ENCODE measurements at places on chromosomes 12 and 14.

GRCh38 chr14:56666716-56667115 is 87.1 kb downstream of the TMEM260 start:
- no peaks in the 10 kb centered on the region for H3K27me3 ChIP-seq
- H3K27ac ChIP-seq = no peak overlapping the region
- peaks cover 7% of the 10 kb centered on the region for H3K4me1 ChIP-seq
- H3K36me3 ChIP-seq = peaks cover 9% of the 10 kb centered on the region
- peak overlapping the region; percentile 69 for H3K4me3 ChIP-seq
- DNase-seq = no peak

DNA sequence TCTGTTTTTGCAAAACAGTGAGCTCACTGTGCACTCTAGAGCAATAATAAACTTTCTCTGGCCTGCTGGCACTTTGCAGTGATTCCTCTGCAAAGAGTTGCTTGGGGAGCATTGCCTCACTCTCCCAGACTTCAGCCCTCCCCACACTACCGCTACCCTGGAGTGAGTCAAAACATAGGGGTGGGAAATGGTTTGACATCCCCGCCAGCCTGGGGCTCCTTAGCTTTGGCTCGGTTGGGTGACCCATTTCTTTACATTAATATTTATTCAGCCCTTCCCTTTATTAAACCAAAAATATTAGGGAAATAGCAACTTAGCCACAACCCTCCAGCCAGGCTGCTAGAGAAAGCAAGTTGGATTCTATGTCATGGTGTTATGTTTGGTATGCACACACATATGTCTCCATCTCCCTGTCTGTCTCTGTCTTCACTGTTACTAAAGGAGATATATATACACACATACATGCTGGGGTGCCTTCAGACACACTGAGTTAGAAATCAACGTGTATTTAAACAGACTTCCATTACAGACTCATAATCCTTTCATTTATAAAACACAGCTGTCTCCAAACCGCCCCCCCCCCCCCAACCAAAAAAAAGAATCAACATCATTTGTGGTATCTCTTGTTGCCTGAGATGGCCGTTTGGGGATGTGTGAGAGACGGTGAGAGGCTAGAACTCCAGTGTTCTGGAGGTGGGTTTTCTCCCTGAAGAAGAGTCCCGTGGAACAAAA is 3.4 kb upstream of the IRF2BPL start:
- DNase-seq = no peak
- H3K4me1 ChIP-seq = peaks cover 5% of the 10 kb centered on the region
- peak overlapping the region; percentile 88 for H3K27ac ChIP-seq

DNA sequence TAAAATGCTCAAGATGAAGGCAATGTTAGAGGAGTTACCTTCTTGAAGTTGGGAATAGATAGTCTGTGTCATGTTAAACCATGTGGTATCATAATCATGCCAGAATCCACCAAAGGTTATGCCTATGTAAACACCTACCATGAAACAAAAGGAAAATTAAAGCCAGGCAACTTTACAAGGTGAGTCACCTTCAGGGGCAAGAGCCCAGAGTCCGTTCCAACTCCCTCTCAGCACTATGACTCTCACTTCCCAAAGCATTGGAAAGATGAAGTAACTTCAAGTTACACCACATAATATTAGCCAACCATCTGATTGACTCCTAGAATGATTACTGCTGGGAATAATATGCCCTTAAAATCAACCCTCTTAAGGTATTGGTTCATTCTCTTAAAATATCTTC is 38.5 kb downstream of the CATSPERB start:
- no peak overlapping the region for H3K4me3 ChIP-seq
- DNase-seq = no peak
- H3K4me1 ChIP-seq = no peaks in the 10 kb centered on the region
- H3K27me3 ChIP-seq = no peaks in the 10 kb centered on the region

- peak overlapping the region; percentile 26 for H3K4me3 ChIP-seq
- H3K27me3 ChIP-seq = no peaks in the 10 kb centered on the region
- DNase-seq = no peak
- no peaks in the 10 kb centered on the region for H3K4me1 ChIP-seq
Observed at GRCh38 chr12:54954801-54955200, 29.8 kb downstream of the TESPA1 start.

GRCh38 chr12:108773798-108774788 is 42.8 kb upstream of the CORO1C start:
- H3K27ac ChIP-seq = peak overlapping the region; percentile 81
- no peaks in the 10 kb centered on the region for H3K27me3 ChIP-seq
- peak; percentile 62 for DNase-seq
- H3K4me1 ChIP-seq = no peaks in the 10 kb centered on the region

GRCh38 chr12:113062502-113063395 is 6.2 kb downstream of the DTX1 start:
- peaks cover 24% of the 10 kb centered on the region for H3K27me3 ChIP-seq
- no peaks in the 10 kb centered on the region for H3K4me1 ChIP-seq
- no peaks in the 10 kb centered on the region for H3K36me3 ChIP-seq
- no peak overlapping the region for H3K27ac ChIP-seq
- no peak for DNase-seq

GRCh38 chr12:10179776-10180181 is 947 bp downstream of the TMEM52B start:
- no peak overlapping the region for H3K4me3 ChIP-seq
- H3K36me3 ChIP-seq = no peaks in the 10 kb centered on the region
- no peaks in the 10 kb centered on the region for H3K27me3 ChIP-seq
- H3K27ac ChIP-seq = no peak overlapping the region
- no peak for DNase-seq

GRCh38 chr14:85079842-85080730 is 449.9 kb upstream of the FLRT2 start:
- H3K27ac ChIP-seq = no peak overlapping the region
- no peak overlapping the region for H3K4me3 ChIP-seq
- no peaks in the 10 kb centered on the region for H3K36me3 ChIP-seq
- no peaks in the 10 kb centered on the region for H3K27me3 ChIP-seq
- H3K4me1 ChIP-seq = no peaks in the 10 kb centered on the region

DNA sequence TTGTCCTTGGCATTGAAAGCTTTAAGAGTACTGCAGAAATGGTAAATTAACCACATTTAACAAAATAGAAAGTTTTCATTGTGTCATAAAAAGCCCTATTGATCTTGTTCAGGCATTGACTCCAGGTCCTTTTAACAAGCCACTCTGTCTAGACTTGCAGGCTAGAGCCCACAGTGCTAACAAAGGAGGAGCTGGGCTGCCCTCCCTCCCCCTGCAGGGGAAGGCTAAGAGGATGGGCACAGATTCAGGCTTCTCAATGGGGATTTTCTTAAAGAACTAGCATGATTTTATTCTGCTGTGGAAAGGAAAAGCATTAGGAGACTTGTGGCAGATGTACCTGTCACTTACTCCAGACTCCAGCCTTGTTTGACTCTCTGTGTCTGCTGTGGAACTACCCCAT is 463.6 kb downstream of the NRXN3 start:
- no peaks in the 10 kb centered on the region for H3K36me3 ChIP-seq
- H3K27ac ChIP-seq = peak overlapping the region; percentile 93
- peak; percentile 57 for DNase-seq
- H3K4me1 ChIP-seq = no peaks in the 10 kb centered on the region
- H3K27me3 ChIP-seq = no peaks in the 10 kb centered on the region
- no peak overlapping the region for H3K4me3 ChIP-seq

DNA sequence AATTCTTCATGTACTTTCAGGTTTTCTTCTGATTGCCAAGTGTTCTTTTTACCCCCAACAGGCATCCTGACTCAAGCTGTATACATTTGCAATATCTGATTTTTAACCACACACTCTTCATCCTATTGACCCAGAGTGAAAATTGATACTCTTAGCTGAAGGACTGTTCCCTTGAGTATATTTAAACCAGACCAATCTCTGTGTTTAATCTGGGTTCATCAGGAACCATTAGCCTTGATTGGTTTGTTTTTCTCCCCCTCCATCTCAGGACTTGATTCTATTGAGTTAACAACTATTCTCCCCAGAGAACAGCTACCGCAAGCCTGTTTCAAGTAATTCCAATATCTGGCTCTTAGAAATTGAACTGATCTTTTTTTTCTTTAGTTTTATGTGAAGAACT is 222.3 kb upstream of the NOVA1 start:
- DNase-seq = no peak
- H3K36me3 ChIP-seq = no peaks in the 10 kb centered on the region
- no peak overlapping the region for H3K27ac ChIP-seq
- H3K27me3 ChIP-seq = no peaks in the 10 kb centered on the region
- no peaks in the 10 kb centered on the region for H3K4me1 ChIP-seq
- no peak overlapping the region for H3K4me3 ChIP-seq

DNA sequence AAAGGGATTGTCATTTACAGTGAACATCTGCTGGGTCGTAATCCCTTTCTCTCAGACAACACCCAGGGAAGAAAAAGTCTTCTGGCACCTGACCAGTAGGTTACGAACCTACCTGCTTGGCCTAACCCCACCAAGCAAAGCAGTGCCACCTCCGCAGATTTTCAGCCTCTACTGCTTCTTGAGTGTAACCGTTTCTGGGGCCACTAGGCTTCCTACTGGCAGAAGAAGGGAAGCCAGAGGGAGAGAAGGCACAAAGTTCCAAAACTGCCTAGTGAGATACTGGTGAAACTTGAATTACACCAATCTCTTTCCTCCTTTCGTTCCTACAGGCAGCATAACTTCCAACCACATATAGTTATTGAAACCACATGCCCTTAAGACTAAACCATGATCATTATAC is 383.6 kb downstream of the BCAT1 start:
- H3K27me3 ChIP-seq = peaks cover 19% of the 10 kb centered on the region
- H3K27ac ChIP-seq = no peak overlapping the region
- H3K4me1 ChIP-seq = peaks cover 5% of the 10 kb centered on the region
- H3K4me3 ChIP-seq = no peak overlapping the region
- DNase-seq = peak; percentile 75

DNA sequence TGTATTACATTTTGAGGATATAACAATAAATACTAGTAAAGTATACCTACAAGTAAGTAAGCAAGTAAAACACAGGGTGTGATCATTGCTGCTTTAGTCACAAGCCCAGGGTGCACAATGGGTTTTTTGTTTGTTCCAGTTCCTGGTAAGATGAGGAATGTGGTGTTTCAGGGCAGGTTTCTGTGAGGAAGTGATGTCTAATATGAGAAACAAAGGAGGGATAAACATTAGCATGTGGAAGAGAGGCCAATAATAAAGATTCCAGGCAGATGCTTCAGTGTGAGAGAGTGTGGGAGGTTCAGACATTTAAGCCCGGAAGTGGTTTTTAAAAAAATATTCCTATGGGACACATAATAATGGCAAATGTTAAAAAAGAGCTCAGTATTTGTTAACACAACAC is 808.1 kb upstream of the USP15 start:
- H3K4me1 ChIP-seq = no peaks in the 10 kb centered on the region
- H3K4me3 ChIP-seq = no peak overlapping the region
- no peak overlapping the region for H3K27ac ChIP-seq
- no peaks in the 10 kb centered on the region for H3K36me3 ChIP-seq
- no peaks in the 10 kb centered on the region for H3K27me3 ChIP-seq
- no peak for DNase-seq

GRCh38 chr14:59511916-59512575 is 27.7 kb downstream of the JKAMP start:
- no peak overlapping the region for H3K4me3 ChIP-seq
- peak; percentile 88 for DNase-seq
- H3K36me3 ChIP-seq = no peaks in the 10 kb centered on the region
- H3K27me3 ChIP-seq = no peaks in the 10 kb centered on the region
- H3K4me1 ChIP-seq = peaks cover 3% of the 10 kb centered on the region

DNA sequence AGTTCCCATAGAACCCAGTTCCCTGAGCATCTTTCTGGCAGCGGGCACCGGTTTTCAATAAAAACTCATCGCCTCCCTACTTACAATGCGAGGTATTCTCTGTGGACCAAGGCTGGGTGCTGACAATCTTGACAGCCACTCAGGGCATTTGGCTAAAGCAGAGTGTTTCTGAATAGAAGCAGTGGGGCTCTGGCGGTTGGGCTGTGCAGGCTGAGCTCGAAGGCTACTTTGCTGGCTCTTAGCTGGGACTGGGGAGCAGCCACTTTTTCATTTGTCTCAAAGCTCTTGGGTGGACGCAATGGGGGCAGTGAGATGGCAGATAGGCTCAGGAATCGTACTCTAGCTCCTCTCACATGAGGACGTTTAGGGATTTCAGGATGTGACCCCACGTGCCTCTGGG is 151.8 kb downstream of the UNC79 start:
- no peaks in the 10 kb centered on the region for H3K4me1 ChIP-seq
- H3K4me3 ChIP-seq = no peak overlapping the region
- H3K36me3 ChIP-seq = no peaks in the 10 kb centered on the region
- no peak overlapping the region for H3K27ac ChIP-seq
- no peak for DNase-seq

- H3K4me3 ChIP-seq = no peak overlapping the region
- H3K27ac ChIP-seq = no peak overlapping the region
- peaks cover 3% of the 10 kb centered on the region for H3K4me1 ChIP-seq
- peaks cover 37% of the 10 kb centered on the region for H3K36me3 ChIP-seq
Observed at GRCh38 chr12:64696080-64696741, 63.0 kb downstream of the GNS start.

DNA sequence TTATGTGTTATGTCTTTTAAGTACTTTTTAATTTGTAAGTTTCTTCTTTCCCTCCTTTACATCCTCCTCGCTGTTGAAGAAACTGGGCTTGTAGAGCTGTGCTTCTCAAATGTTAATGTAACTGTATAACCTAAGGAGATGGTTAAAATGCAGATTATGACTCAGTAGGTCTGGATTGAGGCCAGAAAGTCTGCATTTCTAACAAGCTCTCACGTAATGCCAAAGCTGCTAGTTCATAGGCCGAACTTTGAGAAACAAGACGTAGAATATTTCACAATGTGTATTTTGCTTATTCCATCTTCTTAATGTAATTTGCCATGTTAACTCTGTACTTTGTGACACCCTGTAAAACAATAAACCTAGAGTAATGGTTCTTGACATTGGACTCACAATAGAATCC is 193.3 kb upstream of the SYT1 start:
- no peak overlapping the region for H3K4me3 ChIP-seq
- H3K27me3 ChIP-seq = no peaks in the 10 kb centered on the region
- H3K27ac ChIP-seq = no peak overlapping the region
- no peaks in the 10 kb centered on the region for H3K36me3 ChIP-seq

DNA sequence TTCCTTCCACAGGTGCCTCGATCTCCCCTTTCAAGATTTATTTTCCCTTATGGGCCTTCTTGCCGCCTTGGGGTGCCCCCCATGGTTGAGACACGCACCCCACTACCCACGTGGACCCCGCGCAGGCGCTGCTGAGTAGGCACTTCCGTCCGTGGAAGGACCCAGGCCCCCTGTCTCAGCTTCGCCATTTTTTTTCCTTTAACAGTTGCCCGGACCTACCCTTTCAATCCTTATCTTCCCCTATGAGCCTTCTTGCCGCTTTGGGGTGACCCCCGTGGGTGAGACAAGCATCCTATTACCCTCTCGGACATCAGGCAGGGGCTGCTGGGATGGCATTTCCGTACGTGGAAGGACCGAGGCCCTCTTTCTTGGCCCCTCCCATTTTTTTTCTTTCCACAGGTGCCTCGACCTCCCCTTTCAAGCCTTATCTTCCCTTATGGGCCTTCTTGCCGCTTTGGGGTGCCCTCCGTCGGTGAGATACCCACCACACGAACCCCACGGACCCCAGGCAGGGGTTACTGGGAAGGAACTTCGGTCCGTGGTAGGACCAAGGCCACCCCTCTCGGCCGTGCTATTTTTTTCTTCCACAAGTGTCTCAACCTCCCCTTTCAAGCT is 268.2 kb downstream of the ALG10 start:
- no peaks in the 10 kb centered on the region for H3K36me3 ChIP-seq
- no peaks in the 10 kb centered on the region for H3K27me3 ChIP-seq
- H3K4me3 ChIP-seq = no peak overlapping the region
- H3K27ac ChIP-seq = no peak overlapping the region

GRCh38 chr12:121749267-121749666 is 36.7 kb downstream of the TMEM120B start:
- H3K27me3 ChIP-seq = no peaks in the 10 kb centered on the region
- no peak for DNase-seq
- no peak overlapping the region for H3K4me3 ChIP-seq
- H3K36me3 ChIP-seq = peaks cover 23% of the 10 kb centered on the region
- peaks cover 6% of the 10 kb centered on the region for H3K4me1 ChIP-seq

All from endodermal cell (in vitro differentiated cells).